ENCODE measurements at places on chromosomes 6 and 20.

GRCh38 chr6:137229075-137229759 is 10.0 kb upstream of the IFNGR1 start:
- no peak for DNase-seq

DNA sequence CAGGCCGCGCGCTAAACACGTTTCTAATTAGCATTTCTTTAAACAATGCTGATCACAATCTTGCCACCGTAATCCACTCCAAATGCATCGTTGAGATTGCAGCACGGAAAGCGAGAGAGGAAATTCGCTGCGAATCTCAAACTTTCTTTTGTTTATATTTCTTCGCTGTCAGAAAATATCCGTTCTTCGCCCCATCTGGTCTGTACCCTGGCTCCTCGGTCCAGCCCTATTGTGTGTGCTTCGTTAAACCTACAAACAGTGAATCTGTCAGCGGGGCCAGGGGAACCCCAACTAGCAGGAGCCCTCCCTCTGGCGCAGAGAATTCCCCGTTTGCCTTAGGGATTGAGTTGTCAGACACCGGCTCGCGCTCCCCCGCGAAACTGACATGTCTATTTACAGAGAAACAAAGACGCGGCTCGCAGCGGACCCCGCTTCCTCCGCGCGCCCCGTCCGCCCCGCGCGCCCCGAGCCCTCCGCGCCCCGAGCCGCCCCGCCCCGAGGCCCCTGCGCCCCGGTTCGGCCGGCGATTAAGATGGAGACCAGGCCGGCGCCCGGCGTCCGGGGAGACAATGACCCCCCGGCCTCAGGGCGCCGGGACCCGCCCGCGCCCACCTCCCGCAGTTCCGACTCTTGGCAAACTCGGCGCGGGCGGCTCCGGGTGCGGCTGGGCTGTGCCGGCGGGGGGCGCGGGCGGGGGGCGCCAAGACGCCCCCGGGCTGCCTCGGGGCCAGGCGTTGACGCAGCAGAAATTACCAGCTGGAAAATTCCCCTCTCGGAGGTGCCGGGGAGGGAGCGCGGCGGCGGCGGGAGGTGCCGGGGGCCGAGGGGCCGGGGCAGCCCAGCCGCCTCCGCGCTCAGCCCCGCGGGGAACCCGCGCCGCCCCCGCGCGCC is 874 bp downstream of the ZBTB46 start:
- no peak for DNase-seq

- DNase-seq, result no peak
Observed at GRCh38 chr6:35553315-35553714, 40.6 kb upstream of the TULP1 start.

DNA sequence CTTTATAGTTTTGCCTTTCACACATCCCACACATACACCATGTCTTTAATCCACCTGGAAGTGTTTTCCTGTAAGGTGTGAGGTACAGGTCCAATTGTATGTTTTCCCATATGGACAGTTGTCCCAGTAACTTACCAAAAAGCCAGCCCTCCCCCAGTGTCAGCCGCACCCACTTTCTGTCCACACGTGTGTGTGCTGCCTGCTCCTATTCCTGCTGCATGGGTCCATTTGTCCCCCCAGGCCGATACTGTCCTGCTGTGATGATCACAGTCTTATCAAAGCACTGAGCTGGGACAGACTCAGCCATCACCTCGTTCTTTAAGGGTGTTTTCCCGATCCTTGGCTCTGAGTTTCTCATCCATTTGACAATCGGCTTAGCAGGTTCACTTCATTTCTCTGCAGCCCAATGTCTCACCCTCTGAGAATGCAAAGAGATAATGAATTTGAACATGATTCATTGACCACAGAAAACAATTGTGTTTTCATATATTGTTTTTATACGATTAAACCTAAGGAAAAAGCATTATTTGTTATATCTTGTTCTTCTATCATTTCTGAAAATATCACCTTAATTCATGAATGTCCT is 9.6 kb downstream of the VSX1 start:
- DNase-seq, result no peak

DNA sequence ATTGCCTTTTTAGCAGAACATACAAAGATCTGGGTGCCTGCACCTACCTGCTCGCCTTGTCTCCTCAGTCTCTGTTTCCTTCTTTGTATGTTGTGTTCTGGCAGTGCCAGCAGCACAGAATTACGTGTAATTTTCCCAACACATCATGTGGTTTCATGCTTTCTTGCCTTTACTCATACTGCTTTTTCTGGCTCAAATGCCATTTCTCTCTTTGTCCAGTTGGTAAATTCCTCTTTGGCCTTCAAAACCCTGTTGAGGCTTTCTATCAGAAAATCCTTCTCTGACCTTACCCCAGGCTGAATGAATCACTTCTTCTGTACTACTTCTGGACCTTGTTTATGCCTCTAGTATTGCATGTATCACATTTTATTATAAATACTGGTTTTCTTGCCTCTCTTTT is 31.8 kb downstream of the L3MBTL3 start:
- no peak for DNase-seq

GRCh38 chr6:35168461-35168861 is 27.3 kb upstream of the TCP11 start:
- DNase-seq, result no peak

- DNase-seq, result no peak
Observed at GRCh38 chr6:139588734-139589593, 214.5 kb upstream of the CITED2 start.

DNA sequence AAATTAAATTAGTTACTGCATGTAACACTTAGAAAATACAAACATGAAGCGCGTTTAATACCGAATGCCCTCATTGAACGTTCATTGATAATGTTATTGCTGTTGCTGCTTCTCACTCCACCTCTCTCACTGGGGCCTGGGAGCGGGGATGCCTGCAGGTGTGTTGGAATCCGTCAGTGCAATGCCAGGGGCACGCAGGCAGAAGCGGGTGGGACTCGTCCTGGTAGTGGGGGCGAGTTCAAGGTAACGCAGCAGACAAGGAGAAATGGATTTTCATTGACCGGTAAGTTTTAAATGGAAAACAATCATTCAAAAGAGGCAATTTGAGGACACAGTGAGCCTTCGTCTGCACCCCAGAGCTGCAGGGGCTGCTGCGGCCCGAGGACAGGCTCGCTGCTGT is 71.2 kb upstream of the AFDN start:
- no peak for DNase-seq

DNA sequence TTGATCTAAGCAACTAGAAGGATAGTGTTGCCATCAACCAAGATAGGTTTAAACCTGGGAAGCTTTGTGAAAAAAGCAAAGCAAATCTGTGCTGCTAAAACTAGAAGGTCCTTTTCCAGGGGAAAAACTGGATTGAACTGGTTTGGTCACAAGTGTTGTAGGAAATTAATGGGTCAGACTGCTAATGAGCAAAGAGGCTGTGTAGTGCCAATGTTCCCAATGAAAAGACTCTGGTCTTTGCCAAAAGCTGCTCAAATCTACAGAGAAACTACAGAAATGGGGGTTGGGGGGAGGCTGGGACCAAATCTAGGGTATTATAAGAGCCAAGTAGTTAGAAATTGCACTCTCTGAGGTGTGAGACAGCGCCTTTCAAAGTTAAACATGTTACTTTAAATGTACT is 85.0 kb downstream of the PLCG1 start:
- no peak for DNase-seq

DNA sequence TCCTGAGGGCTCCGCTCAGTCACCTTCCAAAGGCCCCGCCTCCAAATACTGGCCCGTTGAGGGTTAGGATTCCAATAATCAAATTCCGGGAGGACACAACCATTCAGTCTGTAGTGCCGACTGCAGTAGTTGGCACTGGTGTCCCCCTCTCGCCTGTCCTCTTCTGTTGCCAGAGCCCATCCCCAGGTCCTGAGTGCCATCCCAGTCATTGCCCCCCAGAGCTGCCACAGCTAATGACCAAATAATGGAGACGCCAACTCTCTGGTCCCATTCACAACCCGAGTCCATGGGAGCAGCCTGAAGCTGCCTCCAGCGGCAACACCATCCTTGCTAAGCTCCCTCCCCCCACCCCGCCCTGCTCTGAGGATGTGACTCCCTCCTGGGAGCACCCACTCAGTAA is 115.9 kb downstream of the JPH2 start:
- no peak for DNase-seq

- DNase-seq, result no peak
Observed at GRCh38 chr6:108321253-108321747, 26.4 kb downstream of the AFG1L start.

GRCh38 chr20:3446779-3447178 is 24.0 kb upstream of the ATRN start:
- no peak for DNase-seq

DNA sequence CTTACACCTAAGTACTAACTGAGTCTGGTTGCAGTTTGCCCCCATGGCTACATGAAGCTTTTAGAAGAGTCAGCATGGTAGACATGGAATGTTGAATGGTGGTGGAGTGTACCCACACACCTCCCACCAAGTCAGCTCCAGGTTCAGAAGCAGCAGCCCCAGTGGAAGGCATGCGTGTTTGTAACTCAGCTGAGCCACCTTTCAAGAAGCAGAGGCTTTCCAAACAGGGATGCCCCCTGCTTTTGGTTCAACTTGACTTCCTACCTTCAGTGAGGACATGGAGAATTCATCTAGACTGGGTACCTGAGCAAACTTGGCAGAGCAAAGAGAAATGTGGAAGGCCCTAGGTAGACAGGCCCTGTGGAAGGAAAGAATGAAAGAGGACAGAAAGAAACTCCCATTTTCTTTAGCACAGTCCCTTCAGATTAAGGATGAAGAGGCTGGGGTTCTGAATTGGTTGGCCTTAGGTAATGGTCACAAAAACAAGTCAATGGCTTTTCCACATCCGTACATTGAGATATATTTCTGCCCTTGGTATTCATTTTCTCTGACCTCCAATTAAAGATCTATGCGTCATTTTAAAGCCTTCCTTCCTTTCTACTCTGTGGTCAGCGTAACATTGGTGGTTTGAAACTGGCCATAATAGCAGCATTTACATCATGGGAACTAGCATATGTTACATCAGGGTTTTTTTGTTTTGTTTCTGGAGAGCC is 53.2 kb downstream of the HFE start:
- DNase-seq, result no peak

DNA sequence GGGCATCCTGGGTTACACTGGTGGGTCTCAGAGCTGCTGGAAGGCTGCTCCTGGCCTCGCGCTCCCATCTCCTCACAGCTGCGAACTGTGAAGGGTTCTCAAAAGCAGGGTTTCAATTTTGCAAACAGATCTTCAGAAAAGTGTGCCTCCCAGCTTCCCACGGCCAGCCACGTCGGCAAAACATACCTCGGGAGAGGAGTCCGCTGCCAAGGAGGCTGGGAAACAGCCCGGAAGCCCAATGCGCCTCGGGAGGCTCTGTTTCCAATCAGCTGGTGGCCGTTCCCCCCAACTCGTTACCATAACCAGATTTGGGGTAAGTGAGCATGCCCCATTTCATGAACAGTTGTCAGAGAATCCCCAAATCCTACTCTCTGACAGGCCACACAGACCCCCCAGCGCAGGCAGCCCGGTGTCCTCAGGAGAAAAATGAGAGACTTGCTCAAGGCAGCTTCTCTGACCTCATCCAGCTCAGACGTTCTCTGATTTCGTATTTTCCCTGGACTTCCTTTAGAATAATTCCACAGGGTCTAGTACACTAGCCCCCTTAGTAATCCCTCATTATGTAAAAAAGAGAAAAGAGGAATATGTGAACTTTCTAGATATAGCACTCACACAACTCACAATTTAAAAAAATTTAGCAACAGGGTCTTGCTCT is 98.4 kb downstream of the SNX5 start:
- DNase-seq, result no peak

DNA sequence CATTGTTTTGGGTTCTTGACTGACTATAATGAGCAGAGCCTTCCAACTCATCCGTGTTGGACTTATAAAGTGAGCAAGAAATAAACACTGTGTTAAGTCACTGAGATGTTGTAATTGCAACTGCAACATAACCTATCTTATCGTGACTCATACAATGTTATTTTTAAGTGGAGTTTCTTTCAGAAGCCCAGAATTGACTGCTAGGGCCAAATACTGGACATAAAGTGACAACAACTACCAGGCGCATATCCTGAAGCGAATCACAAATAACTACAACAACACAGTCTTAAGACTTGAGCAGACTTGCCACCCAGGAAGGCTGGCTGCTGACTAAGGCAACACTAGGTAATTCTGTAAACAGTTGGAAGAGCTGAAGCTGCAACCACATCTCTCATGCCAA is 326.6 kb downstream of the COL12A1 start:
- no peak for DNase-seq

GRCh38 chr6:50145125-50145524 is 95.4 kb upstream of the DEFB112 start:
- DNase-seq, result no peak

GRCh38 chr6:35181308-35181932 is 32.3 kb upstream of the SCUBE3 start:
- DNase-seq, result no peak

DNA sequence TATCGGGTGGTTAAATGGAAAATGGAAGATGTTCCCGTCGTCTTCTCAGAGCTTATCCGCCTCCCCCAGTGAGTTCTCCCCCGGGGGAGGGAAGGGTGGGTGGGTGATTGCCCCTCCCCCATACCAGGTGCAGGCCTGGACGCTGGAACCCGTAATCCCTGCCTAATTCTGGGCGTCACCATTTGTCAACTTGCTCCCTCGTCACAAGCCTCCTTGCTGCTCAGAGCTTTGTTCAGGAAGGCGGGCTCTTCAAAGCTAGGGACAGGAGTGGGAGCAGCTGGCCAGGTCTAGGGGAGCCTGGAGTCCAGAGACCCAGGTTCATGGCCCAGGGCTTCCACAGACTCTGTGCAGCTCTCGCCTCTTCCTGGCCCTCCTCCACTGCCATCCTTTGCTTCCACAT is 25.6 kb downstream of the CDH22 start:
- DNase-seq, result no peak

DNA sequence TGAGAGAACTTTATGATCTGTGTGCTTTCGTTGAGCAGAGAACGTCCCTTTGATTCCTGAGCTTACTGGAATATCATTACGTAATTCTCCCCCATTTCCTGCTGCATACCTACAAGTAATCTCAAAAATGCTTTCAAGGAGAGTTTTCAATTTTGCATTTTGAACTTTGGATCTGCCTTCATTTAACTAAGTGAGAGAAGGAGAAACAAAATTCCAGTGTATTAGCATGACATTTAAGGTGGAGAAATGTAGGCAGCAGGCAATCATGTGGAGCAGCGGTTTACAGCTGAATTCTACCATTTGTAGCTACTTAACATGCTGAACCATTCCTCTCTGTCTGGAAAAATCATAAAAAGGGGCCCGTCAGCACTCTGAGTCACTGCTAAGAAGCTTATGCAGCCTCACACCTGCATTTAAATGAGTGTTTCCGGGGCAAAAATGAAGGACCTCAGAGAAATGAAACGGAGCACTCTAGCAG is 451.5 kb downstream of the PLCB1 start:
- DNase-seq, result no peak

DNA sequence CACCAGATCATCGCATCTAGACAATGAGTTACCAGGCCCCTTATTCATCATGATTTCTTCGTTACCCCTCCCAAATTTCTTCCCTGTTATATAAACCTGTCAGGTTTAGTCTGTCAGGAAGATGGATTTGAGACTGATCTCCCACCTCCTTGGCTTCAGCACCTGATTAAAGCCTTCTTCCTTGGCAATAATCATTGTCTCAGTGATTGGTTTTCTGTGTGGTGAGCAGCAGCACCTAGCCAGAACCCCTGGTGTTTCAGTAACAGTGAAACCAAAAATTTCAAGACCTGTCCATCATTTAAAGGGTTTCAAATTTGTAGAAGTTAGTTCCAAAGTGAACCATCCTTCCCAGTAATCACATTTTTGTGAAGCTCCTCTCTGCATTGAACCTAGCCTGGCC is 209.8 kb upstream of the GJE1 start:
- no peak for DNase-seq

GRCh38 chr6:111625461-111626391 is 20.0 kb upstream of the TRAF3IP2 start:
- DNase-seq, result no peak

GRCh38 chr6:130600880-130601341 is 226.3 kb upstream of the SMLR1 start:
- no peak for DNase-seq
